Breast epithelium (tissue), 4 donors: ENCODE measurements at places on chromosomes 16 and 17. TPM values are rescaled to one million over a fixed set of nuclear protein-coding genes. Genes with fewer than 3 reads are reported as not detected.

ITGAL gene
- total RNA-seq: 2.4 TPM

CD300E gene
- total RNA-seq: 0.32 TPM

GRCh38 chr16:67024384-67025209, 4.4 kb upstream of the CBFB start:
- H3K27me3 ChIP-seq: no peaks in the 10 kb centered on the region
- H3K36me3 ChIP-seq: no peaks in the 10 kb centered on the region
- H3K4me3 ChIP-seq: no peak overlapping the region
- no peak overlapping the region for H3K27ac ChIP-seq
- peak; percentile 10 for DNase-seq
- H3K4me1 ChIP-seq: no peaks in the 10 kb centered on the region

DNA sequence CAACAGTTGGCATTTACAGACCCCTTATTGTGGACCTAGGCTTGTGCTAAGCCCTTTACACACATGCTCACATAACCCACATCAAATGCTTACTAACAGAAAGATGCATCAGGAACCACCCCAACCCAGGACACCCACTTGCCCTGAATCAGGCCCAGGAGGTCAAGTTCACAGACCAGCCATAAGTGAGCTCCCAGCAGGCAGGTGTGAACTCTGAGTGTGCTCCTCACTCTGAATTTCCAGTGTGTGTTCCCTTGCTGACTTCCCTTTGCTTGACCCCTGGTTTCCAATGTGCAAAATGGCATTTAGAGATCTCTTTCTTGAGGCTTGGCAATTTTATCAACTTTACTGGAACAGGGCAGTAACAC, 87.0 kb downstream of the BMERB1 start:
- no peaks in the 10 kb centered on the region for H3K27me3 ChIP-seq
- H3K36me3 ChIP-seq: no peaks in the 10 kb centered on the region
- no peak overlapping the region for H3K27ac ChIP-seq
- H3K4me3 ChIP-seq: no peak overlapping the region
- DNase-seq: no peak

DNA sequence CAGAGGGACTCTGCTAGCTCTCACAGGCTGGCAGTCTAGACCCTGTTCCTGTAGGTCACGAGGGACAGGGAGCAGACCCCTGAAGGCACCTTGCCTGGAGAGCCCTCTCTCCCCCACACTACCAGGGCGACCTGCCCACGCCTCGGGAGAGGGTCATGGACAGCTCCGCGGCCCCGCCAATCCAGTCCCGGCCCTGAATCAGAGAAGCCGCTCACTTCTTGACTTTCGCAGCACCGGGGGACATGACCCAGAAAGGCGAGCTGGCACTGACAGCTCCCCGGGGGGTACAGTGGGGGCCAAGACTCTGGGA, 5.1 kb downstream of the KIFC3 start:
- DNase-seq: no peak
- H3K4me1 ChIP-seq: no peaks in the 10 kb centered on the region
- H3K36me3 ChIP-seq: no peaks in the 10 kb centered on the region
- peak overlapping the region; percentile 46 for H3K4me3 ChIP-seq
- peak overlapping the region; percentile 95 for H3K27ac ChIP-seq

- no peaks in the 10 kb centered on the region for H3K4me1 ChIP-seq
- no peaks in the 10 kb centered on the region for H3K27me3 ChIP-seq
- no peak overlapping the region for H3K4me3 ChIP-seq
- DNase-seq: no peak
- no peaks in the 10 kb centered on the region for H3K36me3 ChIP-seq
- no peak overlapping the region for H3K27ac ChIP-seq
Measured at GRCh38 chr16:3068487-3068886, 3.0 kb downstream of the IL32 start.

- H3K36me3 ChIP-seq: no peaks in the 10 kb centered on the region
- H3K27me3 ChIP-seq: no peaks in the 10 kb centered on the region
- DNase-seq: no peak
- no peaks in the 10 kb centered on the region for H3K4me1 ChIP-seq
- no peak overlapping the region for H3K27ac ChIP-seq
Measured at GRCh38 chr16:74844041-74844980, 69.7 kb upstream of the FA2H start.

DNA sequence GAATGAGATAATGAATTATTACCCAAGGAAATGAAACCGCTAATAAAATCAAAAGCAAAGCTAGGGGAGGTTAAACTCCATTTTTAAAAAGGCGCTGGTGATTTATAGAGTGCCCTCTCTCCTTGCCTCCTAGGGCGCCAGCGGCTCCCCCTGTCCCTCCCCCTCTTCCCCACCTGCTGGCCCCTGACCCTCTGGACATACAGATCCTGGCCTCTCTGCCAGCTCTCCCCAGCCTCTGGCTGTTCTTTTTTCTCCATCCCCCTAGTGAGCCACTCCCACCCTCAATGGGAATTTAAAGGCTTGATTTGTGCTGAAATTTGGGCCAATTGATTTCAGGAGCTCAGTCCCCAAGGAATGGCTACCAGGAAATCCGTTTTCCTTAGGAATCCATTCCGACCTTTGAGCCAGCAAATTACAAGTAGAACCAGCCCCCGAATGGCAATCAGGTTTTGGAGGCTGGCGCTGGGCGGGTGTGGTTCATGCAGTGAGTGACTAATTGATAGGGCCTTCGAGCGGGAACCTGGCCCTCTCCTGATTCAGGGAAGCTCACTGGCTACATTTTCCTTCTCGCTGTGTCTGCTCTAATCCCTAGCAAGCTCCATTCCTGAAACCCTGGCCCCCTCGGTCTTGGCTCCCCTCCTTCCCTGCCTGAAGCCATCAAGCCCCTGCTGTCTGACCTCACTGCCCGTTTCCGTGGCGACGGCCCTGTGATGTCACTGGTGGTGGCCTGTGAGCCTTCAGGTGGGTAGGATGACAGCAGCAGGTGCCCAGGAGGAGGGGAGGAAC, 141.9 kb upstream of the SDK2 start:
- DNase-seq: peak; percentile 42
- H3K4me1 ChIP-seq: no peaks in the 10 kb centered on the region
- no peak overlapping the region for H3K27ac ChIP-seq
- H3K36me3 ChIP-seq: no peaks in the 10 kb centered on the region
- H3K27me3 ChIP-seq: no peaks in the 10 kb centered on the region

- DNase-seq: no peak
- H3K4me1 ChIP-seq: peaks cover 16% of the 10 kb centered on the region
- no peak overlapping the region for H3K27ac ChIP-seq
- H3K27me3 ChIP-seq: no peaks in the 10 kb centered on the region
- H3K36me3 ChIP-seq: no peaks in the 10 kb centered on the region
Measured at GRCh38 chr16:79754501-79754900, 154.0 kb upstream of the MAF start.

- DNase-seq: no peak
Measured at GRCh38 chr16:22879466-22879865, 65.5 kb downstream of the HS3ST2 start.

- no peak for DNase-seq
- H3K4me1 ChIP-seq: no peaks in the 10 kb centered on the region
- H3K4me3 ChIP-seq: peak overlapping the region; percentile 9
- H3K36me3 ChIP-seq: no peaks in the 10 kb centered on the region
Measured at GRCh38 chr17:16442594-16443510, 27.5 kb downstream of the TRPV2 start.

DNA sequence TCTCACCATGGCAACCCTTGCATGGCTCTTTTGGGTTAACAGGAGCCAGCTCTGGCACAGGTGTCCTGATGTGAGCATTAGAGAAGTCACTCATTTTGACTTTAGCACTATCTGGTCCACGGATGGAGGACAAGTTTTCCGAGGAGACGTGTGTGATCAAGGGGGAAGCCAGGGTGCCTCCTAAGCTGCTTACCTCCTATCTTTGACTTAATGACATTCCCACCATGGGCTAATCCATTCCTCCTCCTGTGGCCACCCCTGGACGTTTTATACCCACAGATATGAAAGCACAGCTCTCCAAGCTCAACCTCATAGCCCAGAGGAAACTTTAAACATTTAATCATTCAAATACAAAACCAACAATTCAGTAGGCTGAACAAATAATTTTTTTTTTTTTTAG, 18.8 kb downstream of the MPP2 start:
- H3K27ac ChIP-seq: no peak overlapping the region
- DNase-seq: no peak
- H3K27me3 ChIP-seq: no peaks in the 10 kb centered on the region
- H3K4me3 ChIP-seq: no peak overlapping the region

DNA sequence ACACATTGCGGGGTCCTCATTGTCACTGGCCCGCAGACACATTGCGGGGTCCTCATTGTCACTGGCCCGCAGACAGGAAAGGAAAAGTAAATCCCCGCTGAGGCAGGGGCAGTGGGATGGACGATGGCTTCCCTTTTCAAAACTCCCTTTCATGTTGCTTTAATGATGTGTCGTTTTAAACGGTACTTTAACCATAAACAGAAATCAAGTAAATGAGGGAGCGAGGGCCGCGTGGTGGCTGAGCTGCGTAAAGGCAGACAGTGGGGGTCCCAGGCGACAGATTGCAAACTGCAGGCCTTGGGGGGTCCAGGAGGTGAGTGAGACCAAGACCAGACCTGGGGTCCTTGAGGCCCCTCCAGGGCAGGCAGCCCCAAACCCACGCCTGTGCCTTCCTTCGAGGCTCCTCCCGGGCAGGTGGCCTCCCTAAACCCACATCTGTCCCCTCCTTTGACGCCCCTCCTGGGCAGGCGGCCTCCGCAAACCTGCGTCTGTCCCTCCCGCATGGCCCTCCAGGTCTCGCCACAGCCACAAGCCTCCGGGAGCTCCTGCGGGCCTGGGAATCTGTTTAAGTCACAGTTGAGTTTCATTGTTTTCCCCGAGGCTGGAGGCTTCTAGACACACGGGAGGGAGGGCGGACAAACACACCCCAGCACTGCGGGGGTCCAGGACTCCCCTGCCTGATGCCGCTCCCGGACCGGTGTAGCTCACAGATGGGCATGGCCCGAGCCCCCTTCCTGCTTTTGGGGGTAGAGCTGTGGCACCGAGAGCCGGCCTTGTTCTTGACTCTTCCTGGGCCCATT, 7.3 kb downstream of the PIEZO1 start:
- H3K4me1 ChIP-seq: peaks cover 18% of the 10 kb centered on the region
- no peak overlapping the region for H3K27ac ChIP-seq
- no peaks in the 10 kb centered on the region for H3K36me3 ChIP-seq
- H3K27me3 ChIP-seq: no peaks in the 10 kb centered on the region

GRCh38 chr17:12545877-12546513, 119.7 kb upstream of the MYOCD start:
- no peak for DNase-seq
- H3K4me3 ChIP-seq: no peak overlapping the region
- H3K36me3 ChIP-seq: no peaks in the 10 kb centered on the region
- H3K27me3 ChIP-seq: no peaks in the 10 kb centered on the region

GRCh38 chr16:52572656-52573055, 25.7 kb upstream of the TOX3 start:
- no peak for DNase-seq
- no peaks in the 10 kb centered on the region for H3K36me3 ChIP-seq
- H3K27me3 ChIP-seq: no peaks in the 10 kb centered on the region
- H3K27ac ChIP-seq: peak overlapping the region; percentile 41

GRCh38 chr16:84749815-84750214, 50.0 kb downstream of the USP10 start:
- H3K4me3 ChIP-seq: no peak overlapping the region
- H3K36me3 ChIP-seq: no peaks in the 10 kb centered on the region
- no peaks in the 10 kb centered on the region for H3K27me3 ChIP-seq
- peaks cover 5% of the 10 kb centered on the region for H3K4me1 ChIP-seq
- no peak for DNase-seq
- H3K27ac ChIP-seq: no peak overlapping the region

DNA sequence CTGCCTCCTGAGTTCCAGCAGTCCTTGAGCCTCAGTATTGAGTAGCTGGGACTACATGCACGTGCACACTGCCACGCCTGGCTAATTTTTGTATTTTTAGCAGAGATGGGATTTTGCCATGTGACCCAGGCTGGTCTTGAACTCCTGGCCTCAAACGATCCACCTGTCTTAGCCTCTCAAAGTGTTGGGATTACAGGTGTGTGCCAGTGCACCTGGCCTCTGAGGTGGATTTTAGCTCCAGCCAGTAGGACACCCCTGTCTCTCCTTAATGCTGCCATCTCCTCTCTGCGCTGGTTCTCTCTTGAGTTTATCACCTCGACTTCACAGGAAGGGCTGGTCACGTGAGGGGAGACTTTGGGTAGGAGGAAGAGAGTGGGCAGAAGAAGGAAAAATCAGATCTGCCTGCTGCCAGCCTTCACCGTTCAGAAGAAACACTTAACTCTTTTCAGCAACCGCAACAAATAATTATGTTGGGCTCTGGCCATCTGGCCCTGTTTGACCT, 55.1 kb downstream of the NDE1 start:
- no peaks in the 10 kb centered on the region for H3K36me3 ChIP-seq
- no peaks in the 10 kb centered on the region for H3K4me1 ChIP-seq
- DNase-seq: no peak

DNA sequence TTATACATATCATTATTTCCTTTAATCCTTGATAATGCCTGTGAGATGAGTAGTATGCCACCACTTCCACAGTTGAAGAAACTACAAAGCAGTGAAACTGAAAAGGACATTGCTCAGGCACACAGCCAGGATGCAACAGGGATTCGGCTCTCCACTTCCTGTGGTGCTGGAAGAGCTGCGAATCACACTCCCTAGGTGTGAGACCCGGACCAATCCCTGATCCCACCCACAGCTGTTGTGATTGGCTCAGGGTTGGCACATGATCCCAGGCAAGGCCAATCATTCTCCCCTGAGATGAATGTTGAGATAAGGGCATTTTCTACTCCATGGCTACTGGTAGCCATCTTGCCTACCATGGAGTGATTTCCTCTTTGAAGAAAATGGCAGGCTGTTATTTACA, 218.2 kb downstream of the TMEM114 start:
- no peak for DNase-seq
- no peak overlapping the region for H3K4me3 ChIP-seq
- H3K27ac ChIP-seq: no peak overlapping the region
- no peaks in the 10 kb centered on the region for H3K4me1 ChIP-seq
- no peaks in the 10 kb centered on the region for H3K27me3 ChIP-seq
- H3K36me3 ChIP-seq: no peaks in the 10 kb centered on the region
